ENCODE measurements at places on chromosomes 2 and 18.

DNA sequence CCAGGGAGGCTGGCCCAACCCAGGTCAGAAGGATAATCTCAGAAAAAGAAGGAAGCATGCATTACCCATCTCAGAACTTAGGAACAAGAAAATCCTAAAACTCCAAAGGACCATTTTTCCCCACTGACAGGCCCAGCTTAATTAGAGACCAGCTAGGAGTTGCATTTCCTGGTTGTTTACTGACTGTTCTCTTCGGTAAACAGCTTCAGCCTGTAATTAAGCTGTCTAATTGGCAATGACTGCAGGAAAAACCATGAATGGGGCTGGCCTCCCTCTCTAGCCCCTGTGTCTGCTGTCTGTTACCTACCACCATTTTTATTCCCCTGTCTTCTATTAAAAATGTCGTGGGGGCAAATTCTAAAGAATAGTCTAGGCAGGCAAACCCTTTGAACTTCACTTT, 146.5 kb downstream of the AGAP1 start:
- DNase-seq = peak; percentile 40

GRCh38 chr2:206423147-206423546, 20.2 kb upstream of the ADAM23 start:
- no peak for DNase-seq

GRCh38 chr2:78546843-78547242, 478.7 kb upstream of the REG3G start:
- peak; percentile 26 for DNase-seq

DNA sequence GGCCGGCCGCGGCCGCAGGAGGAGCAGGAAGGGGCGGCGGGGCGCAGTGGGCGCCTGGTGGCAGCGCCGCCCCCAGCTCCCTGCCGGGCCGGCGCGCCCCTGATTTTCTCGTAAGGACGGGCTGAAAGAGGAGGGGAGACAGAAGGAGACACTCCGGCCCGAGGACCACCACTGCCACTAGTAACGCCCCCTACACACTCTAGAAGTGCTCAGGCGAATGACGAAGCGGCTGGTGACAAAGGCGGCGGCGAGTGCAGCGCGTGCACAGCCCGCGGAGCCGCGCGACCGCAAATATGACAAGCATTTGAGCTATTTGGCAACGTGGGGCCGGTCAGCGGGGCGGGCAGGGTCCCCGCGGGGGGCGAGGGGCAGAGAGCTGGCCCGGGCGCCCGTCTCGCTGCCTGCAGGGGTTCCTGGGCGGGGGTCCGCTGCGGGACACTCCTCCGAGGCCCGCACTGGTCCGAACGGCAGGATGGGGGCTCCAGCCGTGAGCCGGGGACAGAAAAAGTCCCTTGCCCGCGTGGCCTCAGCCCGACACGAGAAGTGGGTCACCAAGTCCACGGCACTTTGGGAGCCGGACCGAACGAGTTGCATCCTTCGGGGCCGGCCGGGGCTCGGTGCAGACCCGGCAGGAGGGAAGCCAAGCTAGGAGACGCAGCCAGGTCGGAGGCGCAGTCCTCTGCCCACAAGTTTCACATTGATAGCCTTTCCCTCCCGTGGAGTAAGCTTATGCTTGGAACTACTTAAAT, 524 bp upstream of the SERTAD2 start:
- DNase-seq = peak; percentile 62

- no peak for DNase-seq
Measured at GRCh38 chr2:34419856-34420255, 820.8 kb upstream of the FAM98A start.

DNA sequence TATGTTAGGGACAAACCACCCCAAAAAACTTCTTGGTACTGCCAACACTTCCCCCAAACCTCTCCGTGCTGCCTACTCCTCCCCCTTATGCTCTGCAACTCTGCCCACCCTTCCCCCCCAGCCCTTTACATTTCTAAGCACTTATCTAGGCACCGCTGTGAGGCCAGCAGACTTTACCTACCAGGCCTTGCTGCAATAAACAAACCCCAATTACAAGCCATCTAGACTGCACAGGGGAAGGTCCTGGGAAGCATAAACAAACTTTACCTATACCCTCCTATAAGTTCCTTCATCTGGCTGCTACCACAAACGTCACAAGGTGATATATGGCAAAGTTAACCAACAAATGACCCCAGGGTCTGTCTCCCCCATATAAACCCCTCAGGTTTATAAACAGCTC, 259.4 kb upstream of the GULP1 start:
- no peak for DNase-seq

GRCh38 chr18:72995558-72995957, 127.8 kb upstream of the NETO1 start:
- no peak for DNase-seq

- DNase-seq = no peak
Measured at GRCh38 chr2:18067588-18068384, 189.3 kb downstream of the KCNS3 start.

DNA sequence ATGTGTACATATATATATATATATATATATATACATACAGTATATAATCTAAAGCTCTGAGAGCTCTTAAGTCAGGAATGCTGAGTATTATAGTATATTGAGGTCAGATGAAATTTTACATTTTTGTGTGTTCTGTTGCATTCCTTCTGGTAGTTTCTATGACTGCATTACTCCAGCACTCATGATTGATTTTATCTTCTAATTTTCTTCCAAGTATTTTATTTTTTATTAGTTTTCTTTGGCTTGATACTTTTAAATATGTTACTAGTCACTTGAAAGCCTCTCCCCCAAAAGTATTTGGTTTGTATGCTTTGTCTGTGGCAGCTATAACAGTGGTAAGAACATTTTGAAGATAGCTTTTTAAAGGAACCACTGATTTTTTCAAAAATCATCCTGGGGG, 25.0 kb downstream of the METTL21A start:
- DNase-seq = no peak

- no peak for DNase-seq
Measured at GRCh38 chr2:88896971-88897370, 205.5 kb downstream of the RPIA start.

GRCh38 chr18:78856569-78857313, 122.9 kb upstream of the SALL3 start:
- DNase-seq = peak; percentile 10

- peak; percentile 58 for DNase-seq
Measured at GRCh38 chr18:11553098-11553940, 56.1 kb upstream of the SLC35G4 start.

- DNase-seq = no peak
Measured at GRCh38 chr18:56327191-56327885, 311.1 kb downstream of the TXNL1 start.

DNA sequence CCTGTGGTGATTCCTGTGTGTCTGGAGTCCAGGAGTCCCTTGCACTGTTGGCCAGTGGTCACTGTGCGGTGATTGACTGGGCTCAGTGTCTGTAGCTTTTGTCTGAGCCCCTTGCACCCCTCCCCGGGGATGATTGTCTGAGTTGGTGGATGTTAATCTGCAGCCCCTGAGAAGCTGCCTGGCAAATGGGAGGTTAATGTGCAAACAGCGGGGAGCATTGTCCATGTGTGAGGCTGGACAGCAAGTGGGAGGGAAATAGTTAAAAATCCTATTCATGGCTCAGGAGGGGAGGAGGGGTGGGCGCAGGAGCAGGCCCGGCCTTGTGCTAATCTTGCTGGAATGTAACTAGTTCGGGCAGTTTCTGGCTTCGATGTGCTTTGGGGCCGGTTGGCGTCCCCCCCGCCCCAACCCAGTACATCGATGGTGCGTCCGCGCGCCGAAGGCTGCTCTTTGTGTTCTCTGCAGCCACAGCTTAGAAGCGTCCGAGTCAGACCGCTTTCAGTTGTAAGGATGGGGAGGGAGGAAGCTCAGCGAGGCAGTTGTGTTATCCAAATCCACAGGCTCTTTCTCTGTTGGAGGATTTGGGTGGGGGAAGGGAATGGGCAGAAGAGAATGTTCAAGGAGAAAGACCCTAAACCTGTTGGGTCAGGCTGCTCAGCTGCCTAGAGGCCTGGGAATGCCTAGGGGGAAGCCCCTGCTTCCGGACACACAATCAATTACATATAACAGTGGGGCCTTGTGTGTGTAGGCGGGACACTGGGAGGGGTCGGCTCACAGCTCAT, 71.8 kb downstream of the TGOLN2 start:
- no peak for DNase-seq

DNA sequence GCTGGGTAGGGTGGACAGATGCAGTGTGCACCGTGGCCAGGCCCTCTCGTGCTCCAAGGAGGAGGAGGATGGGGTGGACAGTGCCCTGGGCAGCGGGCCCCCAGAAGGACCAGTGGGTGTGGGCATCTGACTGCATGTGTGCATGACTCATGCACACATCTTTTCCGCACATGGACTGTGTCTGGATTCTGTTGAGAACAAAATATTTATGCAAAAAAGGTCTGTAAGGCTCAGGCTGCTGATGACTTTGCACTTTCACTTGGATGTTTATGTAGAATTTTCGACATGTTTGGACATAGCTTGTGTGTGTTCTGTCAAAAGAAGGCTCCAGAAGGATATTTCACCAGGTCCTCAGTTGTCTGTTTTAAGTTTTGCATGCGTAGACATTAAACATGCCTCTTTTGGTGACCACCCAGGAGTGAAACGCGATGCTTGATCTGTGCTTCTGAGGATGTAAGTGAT, 45.6 kb downstream of the MTCL1 start:
- no peak for DNase-seq

DNA sequence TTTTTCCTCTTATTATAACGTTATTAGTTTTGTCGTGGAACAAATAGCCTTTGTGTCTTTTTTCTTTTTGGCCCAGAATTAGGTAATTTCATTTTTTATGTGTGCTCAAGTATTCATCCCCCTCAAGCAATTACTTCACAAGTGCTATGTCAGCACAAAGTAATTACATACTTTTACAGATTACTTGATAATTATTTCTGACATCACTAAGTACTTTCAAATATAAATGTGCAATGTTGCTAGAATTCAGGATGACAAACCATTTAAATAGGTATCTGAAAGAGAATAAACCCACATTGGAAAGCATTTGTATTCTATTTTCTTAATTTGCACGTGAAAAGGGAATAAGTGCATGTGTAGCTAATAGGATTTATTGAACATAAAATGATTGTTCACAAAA, 238.2 kb downstream of the CDH7 start:
- DNase-seq = no peak

- DNase-seq = no peak
Measured at GRCh38 chr2:59463426-59463825, 1090.0 kb downstream of the BCL11A start.

GRCh38 chr2:120257522-120257921, 4.9 kb downstream of the RALB start:
- no peak for DNase-seq

- no peak for DNase-seq
Measured at GRCh38 chr2:121019071-121019470, 265.9 kb downstream of the TFCP2L1 start.

DNA sequence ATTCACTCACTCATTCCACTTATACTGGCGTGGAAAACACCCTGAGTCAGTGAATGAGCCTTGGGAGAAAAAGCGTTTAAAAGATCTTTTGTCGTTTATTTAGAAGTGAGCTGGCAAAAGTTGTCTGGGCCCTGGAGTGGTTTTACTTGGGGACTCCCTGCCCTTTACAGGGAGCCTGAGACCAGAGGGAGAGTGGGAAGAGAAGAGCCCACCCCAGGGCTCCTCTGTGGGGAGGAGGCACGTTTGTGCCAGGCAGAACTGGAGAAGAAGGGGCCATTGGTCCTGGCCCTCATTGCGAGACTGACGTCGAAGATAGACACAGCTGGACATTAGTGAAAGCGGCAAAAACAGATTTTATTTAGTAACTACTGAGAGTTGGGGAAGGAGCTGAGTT, 25.7 kb downstream of the DCDC2C start:
- DNase-seq = no peak

DNA sequence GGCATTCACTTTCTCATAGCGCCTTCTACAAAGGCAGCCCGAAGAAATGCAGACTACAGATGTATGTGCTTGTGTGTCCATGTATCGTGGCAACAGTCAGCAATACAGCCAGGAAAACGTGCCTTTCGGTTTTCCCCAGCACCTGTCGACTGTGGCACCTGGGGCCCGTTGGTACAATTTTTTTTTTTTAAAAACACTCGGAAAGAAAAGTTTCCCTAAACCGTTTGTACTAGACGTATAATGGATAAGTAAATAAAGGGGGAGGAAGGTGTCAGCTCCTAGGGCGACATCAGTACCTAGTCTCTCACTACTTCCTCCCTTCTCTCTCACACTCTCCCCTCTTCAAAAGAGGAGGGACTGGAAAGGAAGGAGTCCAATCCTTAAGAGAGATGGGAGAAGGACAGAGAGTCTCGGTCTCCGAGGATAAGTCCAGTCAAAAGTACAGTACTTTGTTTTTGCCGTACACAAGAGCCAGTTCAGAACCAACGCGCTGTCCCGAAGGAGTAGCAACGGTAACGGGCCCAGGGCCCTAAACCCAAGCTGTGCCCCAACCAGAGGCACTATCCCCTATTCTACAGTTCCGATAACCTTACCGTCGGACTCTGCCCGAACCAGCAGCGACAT, 759 bp downstream of the PPP4R3B start:
- DNase-seq = peak; percentile 13

DNA sequence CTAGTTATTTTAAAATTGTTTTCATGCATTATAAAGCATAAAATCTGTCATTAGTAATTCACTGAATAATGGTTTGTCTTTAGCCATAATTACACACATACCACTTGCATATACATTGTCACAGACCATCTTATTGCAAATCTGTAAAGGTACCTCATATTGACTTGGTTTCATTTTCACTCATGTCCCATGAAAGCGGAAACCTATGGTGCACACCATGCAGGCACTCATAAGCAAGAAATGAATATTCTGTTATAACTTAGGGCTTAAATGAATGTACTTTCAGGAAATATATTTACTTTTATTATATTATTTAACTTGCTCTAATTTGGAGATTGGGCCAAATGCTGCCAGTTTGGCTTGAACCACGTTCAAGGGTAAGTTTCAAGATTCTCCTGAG, 29.2 kb upstream of the STK17B start:
- no peak for DNase-seq

GRCh38 chr2:96393989-96394761, 58.6 kb downstream of the NCAPH start:
- no peak for DNase-seq

DNA sequence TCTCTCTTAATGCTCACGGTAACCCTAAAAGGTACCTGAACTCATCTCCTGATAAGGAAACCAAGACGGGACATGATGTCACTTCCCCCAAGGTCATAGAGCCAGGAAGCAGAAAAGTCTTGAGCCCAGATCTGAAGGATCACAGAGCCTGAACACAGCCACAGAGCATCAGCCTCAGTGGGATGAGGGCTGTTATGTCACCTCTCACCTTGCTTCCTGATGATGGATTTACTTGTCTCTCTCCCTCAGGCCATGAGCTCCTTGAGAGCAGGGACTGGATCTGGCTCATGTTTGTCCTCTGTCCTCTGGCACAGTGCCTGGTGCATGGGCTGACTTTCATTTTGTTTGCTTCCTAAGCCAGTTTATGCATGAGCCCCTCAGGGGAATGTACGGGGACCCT, 54.2 kb downstream of the SERTAD2 start:
- DNase-seq = no peak

DNA sequence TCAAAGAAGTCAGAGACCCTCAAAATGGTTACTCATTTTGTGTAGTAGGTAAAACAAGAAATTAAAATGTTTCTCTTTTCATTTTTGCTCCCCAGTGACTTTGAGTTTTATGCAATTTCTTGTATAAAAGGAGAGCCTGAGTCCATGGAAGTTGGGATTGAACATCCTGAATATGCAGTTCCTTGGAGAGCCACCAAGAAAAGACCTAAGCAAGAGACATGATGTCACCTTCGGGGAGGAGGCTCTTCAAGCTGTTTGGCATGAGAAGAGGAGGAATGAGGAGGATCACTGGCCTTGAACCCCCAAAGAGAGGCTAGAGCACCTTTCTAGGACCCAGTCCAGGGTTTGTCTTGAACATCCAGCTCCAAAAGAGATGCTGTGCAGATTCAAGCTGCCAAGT, 83.5 kb upstream of the STPG4 start:
- no peak for DNase-seq
